Psoas muscle (tissue), 8 donors: ENCODE measurements at places on chromosomes 2 and 18.

- no peak for DNase-seq
These were observed 120.9 kb downstream of the TWIST2 start for GRCh38 chr2:238968616-238969384.

DNA sequence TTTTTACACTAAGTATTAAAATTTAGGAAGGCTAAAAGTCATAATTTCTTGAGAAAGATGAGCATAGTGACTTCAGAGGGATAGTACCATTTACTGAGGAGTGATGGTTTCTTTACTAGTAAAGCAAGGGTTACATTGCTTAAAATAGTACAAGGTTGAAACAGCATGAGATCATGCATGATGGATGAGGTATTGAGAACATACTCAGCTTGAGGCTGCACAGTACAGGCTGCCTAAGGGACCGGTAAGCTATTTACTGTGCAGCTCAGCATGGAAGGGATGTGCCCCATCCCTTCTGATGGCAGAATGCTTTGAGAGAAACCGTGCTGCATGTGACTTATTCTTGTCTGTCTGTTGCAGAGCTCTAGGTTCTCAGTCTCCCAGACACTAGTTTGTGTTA, 122.1 kb downstream of the EML6 start:
- no peak for DNase-seq

DNA sequence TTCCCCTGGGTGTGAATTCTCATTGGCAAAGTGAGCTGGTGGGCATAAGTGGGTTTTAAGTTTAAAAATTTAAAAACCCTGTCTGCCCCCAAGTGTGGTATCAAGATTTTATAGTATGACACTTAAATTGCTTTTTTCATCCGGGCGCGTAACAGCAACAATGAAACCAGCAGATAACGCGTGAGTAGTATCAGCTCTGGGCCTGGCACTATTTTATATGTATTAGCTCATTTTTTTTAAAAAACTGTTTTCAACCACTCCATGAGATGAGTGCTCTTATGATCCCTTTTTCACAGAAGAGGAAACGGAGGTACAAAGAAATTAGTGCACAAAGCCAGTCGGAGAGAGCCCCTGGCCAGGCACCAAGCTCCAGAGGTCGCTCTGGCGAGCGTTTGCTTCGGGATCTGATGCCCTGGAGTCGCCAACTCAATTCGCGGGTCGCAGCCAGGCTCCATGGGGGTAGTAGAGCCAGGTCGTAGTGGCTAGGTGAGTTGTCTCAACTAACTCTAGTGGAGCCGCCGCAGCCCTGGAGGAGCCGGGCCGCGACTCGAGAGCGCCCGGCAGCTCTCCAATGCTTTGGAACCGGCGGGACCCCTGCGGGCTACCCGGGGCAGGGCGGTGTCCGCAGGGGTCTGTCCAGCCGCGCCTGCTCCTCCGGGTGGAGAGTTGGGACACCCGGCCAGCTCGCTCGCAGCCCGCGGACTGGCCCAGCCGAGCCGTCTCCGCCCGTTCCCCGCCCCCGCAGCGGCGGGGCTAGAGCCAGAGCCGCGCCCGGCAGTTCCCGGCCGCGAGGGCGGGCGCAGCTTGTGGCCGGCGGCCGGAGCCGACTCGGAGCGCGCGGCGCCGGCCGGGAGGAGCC, at the start of gene IL1R1:
TSS of gene IL1R1 (plus strand) at position 777 of the 859 bp plus-strand sequence. CDS start 14,979 bp downstream, outside the sequence.
- peak; percentile 91 for DNase-seq

DNA sequence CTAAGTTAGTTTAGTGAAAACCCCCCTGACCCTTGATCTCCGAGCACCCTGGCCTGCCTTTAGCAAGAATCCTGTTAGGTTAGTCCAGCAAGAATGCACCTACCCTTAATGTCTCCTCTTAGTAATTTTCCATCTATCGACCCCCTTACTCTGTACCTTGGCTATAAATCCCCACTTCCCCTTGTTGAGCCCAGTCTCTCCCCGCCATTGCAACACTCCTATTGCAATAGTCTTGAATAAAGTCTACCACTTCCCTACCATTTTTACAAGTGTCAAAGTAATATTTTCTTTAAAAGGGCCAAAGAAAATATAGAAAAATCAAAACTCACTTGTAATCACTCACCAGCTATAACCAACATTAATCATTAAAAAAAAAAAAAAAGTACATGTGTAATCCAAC, 4.2 kb upstream of the ZBTB7C start:
- no peak for DNase-seq

GRCh38 chr2:118300832-118301231, 212.6 kb downstream of the INSIG2 start:
- DNase-seq: no peak

- DNase-seq: peak; percentile 91
These were observed 69.6 kb downstream of the POLR1A start for GRCh38 chr2:86035883-86036668.

- no peak for DNase-seq
These were observed 28.7 kb downstream of the SLC14A1 start for GRCh38 chr18:45752681-45753080.

- no peak for DNase-seq
These were observed 129.3 kb downstream of the METTL4 start for GRCh38 chr18:2442006-2442405.

DNA sequence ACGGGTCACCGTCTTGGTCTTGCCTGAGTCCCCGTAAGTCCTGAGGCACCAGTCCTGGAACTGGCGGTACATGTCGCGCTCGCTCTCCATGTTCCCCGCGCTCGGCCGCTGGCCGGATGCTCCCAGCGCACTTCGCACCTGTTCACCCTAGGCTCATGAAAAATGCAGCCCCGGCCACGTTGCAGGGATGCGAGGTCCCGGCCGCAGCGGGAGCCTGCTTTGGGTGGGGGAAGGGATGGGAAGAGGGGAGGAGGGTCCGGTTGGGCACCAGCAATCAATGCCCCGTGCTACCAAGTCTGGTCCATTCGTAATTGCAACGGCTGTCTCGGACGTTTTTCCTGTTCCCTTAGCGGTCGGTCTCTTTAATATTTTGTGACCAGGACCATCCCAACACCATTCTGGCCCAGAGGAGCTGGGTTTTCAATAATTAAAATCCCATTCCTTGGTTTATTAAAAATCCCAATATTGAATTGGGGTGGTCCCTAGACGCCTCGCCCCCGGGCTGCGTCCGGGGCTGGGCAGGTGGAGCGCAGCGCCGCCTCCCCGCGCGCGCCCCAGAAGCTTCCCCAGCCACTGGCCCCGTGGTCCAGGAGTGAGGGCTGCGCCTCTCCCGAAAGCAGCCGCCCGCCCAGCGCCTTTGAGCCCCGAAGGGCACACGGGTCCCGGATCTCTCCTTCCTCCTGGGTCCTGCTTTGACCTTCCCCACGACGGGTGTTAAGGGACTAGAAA, 1.4 kb downstream of the NOL4 start:
- no peak for DNase-seq

DNA sequence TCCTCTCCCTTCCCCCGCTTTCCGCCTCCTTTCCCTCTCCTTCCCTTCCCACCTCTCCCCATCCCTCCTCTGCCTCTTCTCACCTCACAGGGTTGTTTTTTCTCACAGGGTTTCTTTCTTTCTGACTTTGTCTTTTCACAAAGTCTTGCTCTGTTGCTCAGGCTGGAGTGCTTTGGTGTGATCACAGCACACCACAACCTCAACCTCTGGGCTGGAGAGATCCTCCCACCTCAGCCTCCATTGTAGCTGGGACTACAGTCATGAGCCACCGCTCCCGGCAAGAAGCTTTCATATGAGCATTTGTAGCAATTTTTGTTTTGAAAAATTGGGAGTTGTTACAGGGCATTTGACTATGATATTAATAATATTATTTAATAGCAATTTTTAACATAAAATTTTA, 32.9 kb downstream of the ACSL3 start:
- no peak for DNase-seq

DNA sequence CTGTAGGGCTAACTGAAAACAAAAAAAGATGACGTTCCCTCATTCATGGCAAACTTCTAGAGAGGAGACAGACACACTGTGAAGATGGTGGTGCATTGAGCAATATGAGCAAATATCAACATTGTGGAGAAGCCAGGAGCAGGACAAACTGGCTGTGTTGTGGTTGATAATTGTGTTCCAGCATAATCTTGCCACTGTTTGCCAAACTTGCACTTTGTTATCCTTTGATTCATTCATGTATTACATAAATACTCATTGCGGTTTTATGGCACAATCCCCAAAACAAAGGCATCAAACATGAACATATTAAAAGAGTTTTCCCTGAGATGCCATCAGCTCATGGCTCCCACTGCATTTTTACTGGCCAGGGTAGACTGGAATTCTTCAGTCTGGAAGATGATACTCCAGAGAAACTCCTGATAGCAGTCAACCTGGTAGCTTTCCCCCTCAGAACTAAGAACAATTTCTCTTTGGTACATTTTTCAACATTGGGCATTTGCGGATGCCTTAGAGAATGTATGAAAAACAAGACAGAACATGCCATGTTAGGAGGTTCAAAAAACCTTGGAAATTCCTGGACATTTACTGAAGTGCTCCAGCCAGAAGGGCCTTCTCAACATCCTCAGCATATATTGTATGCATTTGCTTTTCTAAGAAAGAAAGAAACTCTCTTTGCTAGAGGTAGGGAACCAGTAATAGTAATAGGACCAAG, 487.4 kb upstream of the CELF4 start:
- DNase-seq: no peak

DNA sequence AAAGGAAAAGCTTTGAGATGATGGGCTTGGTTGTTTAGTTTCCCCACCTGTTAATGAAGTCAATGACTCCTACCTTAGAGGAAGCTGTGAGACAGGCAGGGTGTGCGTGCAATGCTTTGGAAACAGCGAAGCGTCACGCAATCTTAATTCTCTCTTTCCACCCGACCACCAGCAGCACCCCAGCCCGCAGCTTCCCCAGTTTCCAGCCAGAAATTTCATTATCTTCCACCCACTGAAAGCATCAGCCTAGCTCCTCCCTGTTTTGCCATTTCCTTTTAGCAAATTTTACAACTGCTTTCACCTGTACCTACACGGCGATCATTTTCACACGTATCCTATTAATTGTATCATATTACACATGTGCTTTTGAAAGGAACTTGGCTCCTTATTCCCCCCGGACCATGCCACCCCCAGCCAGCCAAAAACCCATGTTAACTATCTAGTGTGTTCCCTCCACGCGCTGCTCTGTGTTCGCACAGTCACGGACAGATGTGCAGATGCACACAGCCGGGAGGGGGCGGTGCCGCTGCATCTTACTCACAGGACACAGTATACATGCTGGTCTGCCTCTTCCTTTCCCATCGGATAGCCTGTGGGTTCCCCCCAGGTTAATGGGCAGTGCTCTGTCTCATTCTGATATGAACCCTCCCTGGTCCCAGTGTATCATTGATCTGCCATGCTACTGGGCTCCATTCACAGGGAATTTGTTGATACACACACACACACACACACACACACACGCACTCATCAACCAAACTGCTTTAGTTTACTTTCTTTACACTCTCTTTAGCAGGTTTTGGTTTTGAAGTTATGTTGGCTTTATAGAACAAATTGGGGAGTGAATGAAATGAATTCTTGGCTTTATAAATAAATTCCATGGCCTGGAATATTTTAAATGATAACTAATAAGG, 22.4 kb downstream of the CYP27C1 start:
- peak; percentile 65 for DNase-seq

DNA sequence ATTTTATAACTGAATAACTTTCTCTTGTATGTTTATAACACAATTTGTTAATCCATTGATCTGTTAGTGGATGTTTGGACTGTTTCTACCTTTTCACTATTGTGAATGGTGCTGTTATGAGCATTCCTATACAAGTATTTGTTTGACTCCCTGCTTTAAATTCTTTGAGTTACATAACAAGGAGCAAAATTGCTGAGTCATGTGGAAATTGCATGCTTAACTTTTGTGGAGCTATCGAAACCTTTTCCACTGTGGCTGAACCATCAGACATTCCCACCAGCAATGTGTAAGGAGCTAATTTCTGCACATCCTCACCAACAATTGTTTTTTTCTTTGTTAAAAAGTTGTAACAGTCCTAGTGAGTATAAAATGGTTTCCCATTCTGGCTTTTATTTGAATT, 415.5 kb downstream of the CBLN2 start:
- no peak for DNase-seq

- no peak for DNase-seq
These were observed 42.5 kb downstream of the PTPRM start for GRCh38 chr18:7609617-7610016.

- no peak for DNase-seq
These were observed 1341.3 kb upstream of the PIK3C3 start for GRCh38 chr18:40613721-40614120.

- DNase-seq: no peak
These were observed 447 bp downstream of the GGCX start for GRCh38 chr2:85560812-85561279.

GRCh38 chr2:236545814-236546480, 23.7 kb upstream of the ACKR3 start:
- no peak for DNase-seq

- DNase-seq: peak; percentile 61
These were observed 504 bp downstream of the ASAP2 start for GRCh38 chr2:9206991-9207640.

DNA sequence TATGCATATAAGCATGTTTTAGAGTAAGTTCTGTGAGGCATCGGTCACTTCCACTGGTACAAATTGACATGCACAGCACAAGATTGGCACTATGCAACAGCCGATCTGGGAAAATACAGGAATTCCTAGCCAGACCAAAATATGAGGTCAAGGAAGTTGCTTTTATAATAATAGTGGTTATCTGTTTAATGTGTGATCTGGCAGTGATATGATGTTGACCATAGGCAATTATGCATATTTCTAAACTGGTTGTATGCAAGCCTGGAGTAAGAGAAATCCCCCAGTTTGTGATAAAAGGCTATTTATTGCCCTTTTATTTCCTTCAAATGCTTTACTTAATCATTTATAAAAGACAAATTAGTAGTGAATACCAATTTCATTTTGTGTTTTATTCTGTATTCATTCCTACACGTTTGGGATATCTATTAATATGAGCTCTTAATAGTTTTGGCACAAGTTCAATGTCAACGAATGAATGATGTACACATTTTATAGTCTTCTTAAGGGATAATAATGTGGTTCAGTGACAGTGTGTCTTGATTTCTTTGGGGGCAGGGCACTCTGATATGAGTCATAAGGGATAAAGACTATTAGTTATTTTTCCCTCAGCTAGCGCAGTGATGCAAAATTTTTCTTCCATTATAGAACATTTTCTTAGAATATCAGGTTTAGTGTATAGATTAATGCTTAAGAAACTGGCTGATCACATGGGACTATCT, 34.7 kb upstream of the ZEB2 start:
- DNase-seq: no peak

- peak; percentile 49 for DNase-seq
These were observed 1.1 kb upstream of the TACR1 start for GRCh38 chr2:75200140-75201096.

DNA sequence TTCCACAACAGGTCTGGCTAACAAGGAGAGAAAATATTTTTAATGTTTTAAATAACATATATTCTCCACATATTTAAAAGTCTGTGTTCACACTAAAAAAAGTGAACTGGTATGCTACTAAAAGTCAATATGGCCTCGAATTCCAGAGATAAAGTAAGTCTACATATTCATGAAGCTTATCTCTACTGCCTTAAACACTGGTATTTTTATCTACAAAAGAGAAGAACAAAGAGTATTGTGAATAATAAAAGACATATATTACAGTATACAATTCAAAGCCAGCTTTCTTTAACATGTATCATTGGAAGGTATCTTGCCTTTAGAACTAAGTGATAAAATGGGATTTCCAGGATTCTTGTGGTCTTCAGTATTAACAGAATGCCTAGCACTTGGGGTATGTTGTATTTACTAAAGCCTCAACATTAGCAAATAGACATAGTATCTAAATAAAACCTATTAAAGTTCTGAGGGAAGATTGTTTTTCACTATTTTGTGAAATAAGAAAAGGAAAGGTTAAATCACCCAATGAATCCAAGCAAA, 302.8 kb upstream of the CCDC68 start:
- no peak for DNase-seq
